ENCODE measurements at places on chromosomes 5 and 9.

GRCh38 chr9:122348288-122348777 is 22.5 kb upstream of the PTGS1 start:
- DNase-seq, result no peak

DNA sequence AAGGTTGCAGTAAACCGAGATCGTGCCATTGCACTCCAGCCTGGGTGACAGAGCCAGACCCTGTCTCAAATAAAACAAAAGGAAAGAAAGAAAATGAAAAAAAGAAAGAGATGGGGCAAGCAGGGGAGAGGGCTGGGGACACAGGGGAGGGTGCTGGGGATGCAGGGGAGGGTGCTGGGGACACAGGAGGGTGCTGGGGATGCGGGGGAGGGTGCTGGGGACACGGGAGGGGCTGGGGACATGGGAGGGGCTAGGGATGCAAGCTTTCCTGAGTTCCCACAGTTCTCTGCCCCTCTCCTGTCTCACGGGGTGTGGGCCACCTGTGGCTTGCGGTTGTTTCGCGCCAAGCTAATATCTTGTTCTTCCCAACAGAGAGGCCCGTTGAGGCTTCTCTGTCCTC is 7.2 kb downstream of the PDCD6 start:
- no peak for DNase-seq

GRCh38 chr5:81006947-81007636 is 46.9 kb downstream of the RASGRF2 start:
- DNase-seq, result no peak

- peak; percentile 87 for DNase-seq
Measured at GRCh38 chr5:150457121-150457520, 7.6 kb upstream of the RPS14 start.

DNA sequence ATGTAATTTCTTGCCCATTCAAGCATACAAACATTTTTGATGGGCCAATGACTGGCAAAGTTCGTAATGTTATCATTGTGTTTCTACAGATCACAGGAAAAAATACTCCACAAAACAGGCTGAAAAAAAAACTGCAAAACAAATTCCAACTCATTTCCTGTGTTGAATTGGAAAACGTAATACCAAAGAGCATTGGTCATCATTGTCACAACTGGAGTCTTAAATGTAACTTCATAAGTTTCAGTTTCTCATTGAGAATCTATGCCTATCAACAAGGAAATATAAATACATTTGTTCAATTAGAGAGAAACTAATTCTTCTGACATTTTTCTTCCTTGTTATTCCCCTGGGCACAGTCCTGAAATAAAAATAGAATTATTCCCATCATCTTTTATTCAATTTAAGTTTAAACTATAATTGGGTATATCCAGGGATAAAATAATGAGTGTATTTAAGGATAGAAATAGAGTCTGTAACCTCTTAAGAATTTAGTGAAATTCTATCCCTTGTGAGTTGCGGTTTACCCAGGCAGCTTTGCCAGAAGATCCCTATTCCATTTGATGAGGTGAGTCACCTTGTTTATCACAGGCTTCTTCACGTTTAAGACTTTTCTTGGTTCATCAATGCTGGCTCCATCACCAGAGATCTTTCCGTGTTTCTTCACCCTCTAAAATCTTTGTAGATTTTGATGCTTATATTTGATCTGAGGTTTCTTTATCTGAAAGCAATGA is 112.7 kb upstream of the ITGA1 start:
- DNase-seq, result no peak

GRCh38 chr5:164048359-164048926 is 543.0 kb downstream of the MAT2B start:
- DNase-seq, result no peak

- DNase-seq, result no peak
Measured at GRCh38 chr5:135231289-135231688, 167.7 kb downstream of the MACROH2A1 start.

All from mesendoderm (in vitro differentiated cells).